Heart left ventricle (tissue), 16 donors: ENCODE measurements at places on chromosomes 6 and 20.

DNA sequence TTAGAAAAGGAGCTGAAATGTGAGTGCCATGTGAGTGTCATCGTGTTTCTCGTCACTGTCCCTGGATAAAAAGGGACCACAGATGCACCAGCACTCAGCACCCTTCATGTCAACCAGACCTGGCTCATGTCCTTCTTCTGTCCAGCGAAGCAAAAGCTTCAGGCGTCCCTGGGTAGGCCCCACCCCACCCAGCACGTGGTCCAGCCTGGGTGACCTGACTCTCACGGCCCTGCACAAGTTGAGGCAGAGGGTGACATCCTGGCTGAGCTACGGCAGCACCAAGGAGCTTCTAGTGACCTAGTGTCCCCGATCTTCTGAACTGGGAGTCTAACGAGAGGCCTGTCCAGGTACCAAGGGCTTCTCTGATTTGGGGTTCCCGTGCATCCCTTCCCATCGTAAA, 37.8 kb downstream of the PSMG4 start:
- H3K27me3 ChIP-seq, result no peaks in the 10 kb centered on the region
- no peak for DNase-seq
- H3K36me3 ChIP-seq, result no peaks in the 10 kb centered on the region
- H3K4me3 ChIP-seq, result no peak overlapping the region
- no peak overlapping the region for H3K27ac ChIP-seq
- H3K4me1 ChIP-seq, result no peaks in the 10 kb centered on the region

GRCh38 chr6:126531840-126532239, 191.9 kb downstream of the CENPW start:
- no peak overlapping the region for H3K27ac ChIP-seq
- no peaks in the 10 kb centered on the region for H3K27me3 ChIP-seq
- no peaks in the 10 kb centered on the region for H3K36me3 ChIP-seq
- no peak overlapping the region for H3K4me3 ChIP-seq

- H3K36me3 ChIP-seq, result no peaks in the 10 kb centered on the region
- no peak for DNase-seq
- no peak overlapping the region for H3K27ac ChIP-seq
- peaks cover 44% of the 10 kb centered on the region for H3K27me3 ChIP-seq
These were observed 293.4 kb downstream of the TFAP2C start for GRCh38 chr20:56922497-56922896.

DNA sequence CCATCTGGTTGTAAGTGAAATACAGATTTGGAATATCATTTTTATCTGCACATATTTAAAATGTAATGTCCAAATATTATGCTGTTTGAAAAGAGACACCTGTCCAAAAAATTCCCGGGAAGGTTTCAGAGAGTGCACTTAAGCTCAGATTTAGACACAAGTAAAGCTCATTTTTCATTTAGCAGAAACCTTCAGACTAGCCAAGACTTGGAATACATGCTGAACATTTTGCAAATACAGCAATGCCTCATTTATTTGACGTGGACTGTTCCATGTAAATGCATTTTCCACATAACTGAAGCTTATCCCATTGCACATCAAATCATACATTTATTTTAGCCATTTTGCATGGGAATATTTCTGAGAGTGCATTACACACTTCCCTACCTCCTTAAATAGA, 280.7 kb downstream of the ZNF217 start:
- H3K27ac ChIP-seq, result no peak overlapping the region
- H3K4me3 ChIP-seq, result no peak overlapping the region
- no peaks in the 10 kb centered on the region for H3K27me3 ChIP-seq
- no peak for DNase-seq

GRCh38 chr6:37916149-37916548, 96.6 kb downstream of the ZFAND3 start:
- peaks cover 37% of the 10 kb centered on the region for H3K4me1 ChIP-seq
- H3K27ac ChIP-seq, result no peak overlapping the region
- no peak for DNase-seq

- no peak for DNase-seq
- no peak overlapping the region for H3K27ac ChIP-seq
- H3K4me1 ChIP-seq, result no peaks in the 10 kb centered on the region
- no peak overlapping the region for H3K4me3 ChIP-seq
- H3K36me3 ChIP-seq, result no peaks in the 10 kb centered on the region
These were observed 44.9 kb downstream of the TNFRSF21 start for GRCh38 chr6:47264775-47265184.
